ENCODE measurements at places on chromosomes 11 and 22.

DNA sequence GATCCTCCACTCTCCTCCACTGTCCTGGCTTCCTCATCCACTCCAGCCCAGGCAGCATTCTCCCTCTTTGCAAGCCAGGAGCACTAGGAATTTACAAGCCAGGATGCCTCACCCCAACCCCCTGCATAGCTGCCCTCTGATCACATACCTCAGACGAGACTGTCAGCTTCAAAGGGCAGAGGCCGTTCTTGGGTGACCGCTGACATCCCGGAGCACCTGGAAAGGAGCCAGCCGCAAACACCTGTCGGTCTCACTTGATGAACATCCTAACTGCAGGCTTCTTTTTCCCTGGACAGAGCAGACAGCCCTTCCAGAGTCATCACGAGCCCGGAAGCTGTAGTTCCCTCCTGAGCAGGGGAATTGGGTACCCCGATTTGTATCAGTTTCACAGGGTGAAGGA lies 451.3 kb upstream of the B3GAT1 start:
- no peak for DNase-seq

DNA sequence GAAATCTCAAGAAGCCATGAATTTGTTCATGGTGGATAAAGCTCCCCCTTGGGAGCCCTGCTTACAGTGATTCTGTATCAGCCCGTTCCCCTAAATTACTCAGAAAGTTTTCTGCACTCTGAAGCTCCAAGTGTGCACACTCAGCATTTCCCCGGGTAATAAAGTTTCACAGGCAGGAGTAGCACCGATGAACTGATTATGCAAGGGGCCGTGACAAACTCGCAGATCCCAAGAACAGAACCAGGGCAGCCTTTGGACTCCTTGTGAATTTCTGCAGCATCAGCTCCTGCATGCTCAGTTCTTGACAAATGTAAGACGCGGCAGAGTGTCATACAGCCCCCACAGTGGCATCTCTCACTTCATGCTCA lies 73.5 kb downstream of the COMMD9 start:
- no peak for DNase-seq

DNA sequence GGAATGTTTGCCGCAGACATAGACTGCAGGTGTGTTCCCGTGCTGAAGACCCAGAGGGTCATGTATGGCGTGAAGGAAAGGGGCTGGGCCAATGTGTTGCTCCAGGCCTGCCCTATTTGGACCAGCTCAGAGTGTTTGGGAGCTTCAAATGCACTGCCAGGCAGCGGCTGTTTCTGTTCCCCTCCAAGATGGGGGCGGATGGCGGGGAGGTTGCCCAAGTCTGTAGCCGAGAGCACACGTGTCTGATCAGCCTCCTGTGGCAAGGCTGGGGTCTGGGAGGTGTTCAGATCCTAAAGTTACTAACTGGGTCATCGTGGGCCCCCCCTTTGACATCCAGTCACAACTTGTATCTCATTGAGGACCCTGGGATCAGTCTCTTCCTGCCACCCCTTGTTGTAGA lies 45.5 kb downstream of the CACNA1I start:
- no peak for DNase-seq

GRCh38 chr11:17529844-17530185 lies 14.4 kb downstream of the USH1C start:
- DNase-seq, result peak; percentile 65

GRCh38 chr11:114031246-114031966 lies 28.1 kb upstream of the ZBTB16 start:
- DNase-seq, result no peak

DNA sequence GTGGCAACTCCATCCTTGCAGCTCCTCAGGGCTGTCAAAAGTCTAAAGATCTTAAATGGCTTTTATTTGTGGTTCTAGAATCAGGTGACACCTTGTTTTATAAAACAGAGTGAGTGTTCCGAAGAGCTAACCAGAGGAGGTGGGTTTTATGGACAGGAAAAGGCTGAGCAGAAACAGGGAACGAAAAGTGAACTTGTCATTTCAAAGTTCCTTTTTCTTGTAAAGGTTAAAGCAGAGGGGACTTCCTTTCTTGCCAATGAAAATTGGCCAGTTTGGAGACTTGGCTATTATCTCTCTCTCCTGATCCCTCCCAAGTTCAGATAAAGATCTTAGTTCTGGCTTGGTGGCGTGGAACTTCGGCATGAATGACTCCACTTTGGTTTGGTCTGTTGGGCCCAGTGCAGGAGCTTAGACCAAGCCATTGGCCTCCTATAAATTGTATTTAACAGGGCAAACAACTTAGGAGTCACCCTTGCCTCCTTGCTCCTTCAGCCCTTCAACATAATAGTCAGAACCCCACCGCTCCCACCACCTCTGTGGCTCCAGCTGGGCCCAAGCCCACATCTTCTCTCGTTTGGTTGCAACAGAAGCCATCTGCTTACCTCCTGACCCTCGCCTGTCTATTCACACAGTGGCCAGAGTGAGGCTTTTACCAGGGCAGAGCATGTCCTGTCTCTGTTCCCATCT lies 102.4 kb upstream of the THY1 start:
- no peak for DNase-seq

- no peak for DNase-seq
Measured at GRCh38 chr22:30205281-30206115, 41.1 kb downstream of the LIF start.

- no peak for DNase-seq
Measured at GRCh38 chr11:35127619-35128018, 11.4 kb upstream of the CD44 start.

DNA sequence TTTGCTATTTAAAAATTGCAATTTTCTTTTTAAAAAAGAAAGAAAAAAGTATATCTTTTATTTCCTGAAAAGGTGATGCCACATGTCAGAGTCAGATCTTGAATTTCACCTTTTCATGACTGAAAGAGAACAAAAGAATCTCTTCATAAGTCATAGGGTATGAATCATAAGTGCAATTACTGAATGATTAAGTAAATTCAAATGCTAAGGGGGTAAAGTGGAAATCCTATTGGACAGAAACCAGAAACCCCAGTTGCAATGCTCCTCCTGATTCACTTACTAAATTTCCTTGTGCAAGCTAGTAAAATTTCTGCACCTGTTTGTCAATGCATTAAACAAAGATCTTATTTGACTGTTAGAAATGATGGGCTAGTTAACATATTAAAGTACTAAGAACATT lies 8.2 kb upstream of the PRRG4 start:
- no peak for DNase-seq

GRCh38 chr11:61293867-61294716 lies 1.0 kb downstream of the VWCE start:
- no peak for DNase-seq

DNA sequence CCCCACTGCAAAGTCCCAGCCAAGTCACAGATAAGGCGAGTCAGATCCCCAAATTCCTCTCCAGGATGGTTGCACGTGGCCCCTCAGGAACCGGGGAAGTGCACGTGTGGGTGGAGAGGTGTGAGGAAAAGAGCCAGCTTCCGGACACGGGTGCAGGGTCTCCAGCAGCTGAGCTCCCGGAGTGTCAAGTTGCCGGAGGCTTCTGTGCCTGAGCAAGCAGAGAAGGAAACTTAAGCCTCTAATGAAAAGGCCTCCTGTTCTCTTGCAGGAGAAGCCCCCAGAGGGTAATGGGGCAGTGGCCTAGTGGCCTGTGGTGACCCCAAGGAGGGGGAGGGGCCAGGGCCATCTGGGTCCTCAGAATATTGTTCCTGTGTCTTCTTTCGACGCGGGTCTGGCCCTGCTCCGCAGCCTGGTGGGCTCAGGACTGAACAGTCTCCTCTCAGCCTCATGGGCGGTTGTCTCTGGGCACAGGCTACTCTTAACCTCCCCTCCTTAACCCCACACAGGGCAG lies 147.9 kb downstream of the FEZ1 start:
- no peak for DNase-seq

DNA sequence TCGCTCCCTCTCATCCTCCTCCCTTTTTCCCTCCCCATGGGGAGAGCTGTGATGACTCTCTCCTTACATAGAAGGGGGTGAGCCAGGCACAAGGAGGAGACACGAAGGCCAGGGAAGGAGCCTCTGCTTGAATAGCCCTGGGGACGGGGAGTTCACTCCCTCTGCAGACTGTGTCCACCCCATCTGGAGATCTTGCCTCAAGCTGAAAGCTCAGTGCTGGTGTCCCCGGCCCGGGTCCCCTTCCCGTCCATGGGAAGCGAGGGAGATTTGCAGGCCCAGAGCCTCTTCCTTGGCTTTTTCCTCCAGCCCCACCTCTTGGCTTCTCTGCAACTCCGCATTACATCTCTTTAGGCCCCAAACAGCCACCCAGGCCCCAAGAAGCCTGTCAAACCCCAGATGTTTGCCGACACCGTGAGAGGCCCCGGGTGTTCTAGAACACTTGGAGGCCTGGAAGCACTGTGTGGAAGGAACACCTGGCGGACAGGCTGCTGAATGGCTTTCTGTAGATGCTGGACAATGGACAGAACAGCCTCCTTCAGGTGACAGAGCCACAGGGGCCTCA lies 32.3 kb downstream of the LINC01488 start:
- DNase-seq, result no peak

- DNase-seq, result no peak
Measured at GRCh38 chr11:115054570-115055538, 376.5 kb downstream of the NXPE2 start.

GRCh38 chr11:130002352-130002845 lies at the start of gene PRDM10:
Gene PRDM10, minus strand, starts transcription at chr11:130002835. Its CDS starts 41,871 bp downstream, at chr11:129960964.
- peak; percentile 96 for DNase-seq

GRCh38 chr11:71551711-71552110 lies 3.5 kb downstream of the KRTAP5-9 start:
- DNase-seq, result no peak

DNA sequence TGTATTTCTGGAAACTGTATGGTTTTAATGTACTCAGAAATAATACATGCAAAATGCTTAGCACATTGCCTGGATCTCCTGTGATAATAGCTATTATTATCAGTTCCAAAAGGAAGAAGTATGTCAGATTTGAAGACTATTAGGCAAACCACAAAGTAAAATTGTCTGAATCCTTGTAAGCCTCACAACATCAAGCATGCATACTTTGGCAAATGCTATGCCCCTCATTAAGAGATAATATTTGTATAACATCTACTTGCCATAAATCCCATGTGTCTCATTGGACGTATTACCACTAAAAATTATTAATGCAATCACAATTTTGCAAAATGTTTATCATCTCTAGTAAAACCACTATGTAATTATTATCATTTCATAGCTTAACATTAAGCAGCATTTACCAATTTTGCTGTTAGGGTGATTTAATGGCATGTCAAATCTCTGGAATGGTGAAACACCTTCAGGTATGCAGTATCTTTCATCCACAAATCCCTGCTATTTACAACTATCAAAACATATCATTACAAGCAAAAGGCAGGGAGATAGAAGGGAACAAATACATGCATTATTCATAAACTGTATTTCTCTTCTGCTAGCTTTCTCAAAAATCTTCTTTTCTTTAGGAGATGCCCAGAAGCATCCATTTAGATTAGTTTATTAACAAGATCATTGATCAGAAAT lies 974.6 kb upstream of the RAG2 start:
- DNase-seq, result no peak

GRCh38 chr22:42418811-42419242 lies 13.4 kb downstream of the NFAM1 start:
- DNase-seq, result no peak

- no peak for DNase-seq
Measured at GRCh38 chr22:29009148-29009547, 52.5 kb downstream of the C22orf31 start.

DNA sequence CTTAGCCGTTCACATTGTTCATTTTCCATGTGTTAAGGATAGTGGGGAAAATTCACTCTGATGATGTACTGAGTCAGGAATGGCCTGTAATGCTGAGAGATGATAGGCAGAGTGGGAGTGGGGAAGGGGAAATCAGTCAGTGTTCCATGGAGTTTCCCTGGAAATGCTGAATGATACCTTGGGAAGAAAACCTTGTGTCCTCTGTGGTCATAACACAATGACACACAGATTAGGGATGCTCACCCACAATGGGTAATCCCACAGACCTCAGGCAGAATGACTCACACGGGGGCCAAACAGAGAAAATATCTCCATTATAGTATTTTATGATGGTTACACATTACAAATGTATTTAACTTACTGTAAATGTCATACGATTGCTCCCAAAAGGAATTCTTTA lies 118.0 kb downstream of the SNX19 start:
- DNase-seq, result no peak
